NB4 (cell line): ENCODE measurements at places on chromosomes 1 and 21.

DNA sequence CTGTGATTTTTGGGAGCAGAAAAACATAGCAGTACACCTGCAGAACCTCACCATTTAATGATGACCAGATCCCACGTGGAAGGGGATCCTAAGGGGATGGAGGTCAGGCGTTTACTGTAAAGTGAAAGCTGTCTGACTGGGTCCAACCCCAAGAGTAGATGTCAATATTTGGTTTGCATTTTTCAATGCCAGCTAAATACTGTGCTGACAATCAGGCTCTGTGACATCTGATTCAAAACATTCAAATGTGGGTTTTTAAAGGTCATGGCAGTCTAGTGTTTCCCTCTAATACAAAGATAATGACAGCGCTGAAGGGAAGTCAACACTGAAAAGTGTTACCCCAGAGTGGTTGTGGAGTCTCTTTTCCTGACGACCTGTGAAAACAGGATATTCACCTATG is 68.1 kb downstream of the SPAG17 start:
- no peak for DNase-seq

DNA sequence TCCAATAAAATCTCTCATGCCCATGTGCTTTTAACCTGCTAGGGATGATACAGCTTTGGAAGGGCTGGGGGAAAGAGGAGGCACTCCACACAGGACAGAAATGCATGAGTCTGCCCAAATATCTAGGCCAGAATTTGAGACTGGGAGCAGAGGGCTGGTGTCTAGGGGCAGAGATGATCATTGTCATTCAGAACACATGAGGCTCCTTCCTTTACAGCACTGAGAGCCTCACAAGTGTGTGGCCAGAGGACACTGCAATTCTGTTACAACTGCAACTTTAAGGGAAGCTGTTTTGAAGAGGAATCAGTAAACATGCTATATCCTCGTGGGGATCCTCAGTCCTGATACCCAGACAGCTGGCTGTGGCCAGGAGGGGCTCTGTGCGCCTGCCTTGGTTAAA is 541.3 kb downstream of the OMA1 start:
- DNase-seq = no peak

GRCh38 chr1:42720868-42721267 is 19.2 kb downstream of the CLDN19 start:
- DNase-seq = no peak

GRCh38 chr1:69947837-69948236 is 257.5 kb downstream of the LRRC40 start:
- no peak for DNase-seq

DNA sequence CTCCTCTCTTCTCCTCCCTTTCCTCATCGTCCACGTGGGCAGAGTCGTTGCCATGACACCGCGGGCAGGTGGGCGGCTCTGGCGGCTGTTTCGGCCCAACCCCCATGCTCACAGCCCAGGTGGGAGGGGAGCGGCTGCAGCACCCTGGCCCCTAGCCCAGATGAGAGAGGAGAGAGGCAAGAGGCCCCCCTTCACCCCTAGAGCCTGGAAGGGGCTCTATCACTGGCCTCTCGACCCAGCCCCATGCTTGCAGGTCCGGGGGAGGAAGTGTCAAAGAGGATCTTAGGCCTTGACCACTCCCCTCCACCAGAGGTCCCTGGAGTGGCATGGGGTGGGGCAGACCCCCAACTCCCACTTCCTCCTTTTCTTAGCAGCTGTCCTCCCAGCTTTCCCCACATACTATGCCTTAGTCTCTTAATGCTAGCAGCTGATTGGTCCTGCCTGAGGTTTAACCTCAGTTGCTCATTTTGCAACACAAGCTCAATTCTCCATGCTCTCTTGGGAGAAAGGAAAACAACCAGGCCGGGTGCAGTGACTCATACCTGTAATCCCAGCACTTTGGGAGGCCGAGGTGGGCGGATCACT is 10.4 kb downstream of the DLGAP3 start:
- DNase-seq = peak; percentile 87

GRCh38 chr1:172670791-172671190 is 11.9 kb downstream of the FASLG start:
- DNase-seq = no peak

DNA sequence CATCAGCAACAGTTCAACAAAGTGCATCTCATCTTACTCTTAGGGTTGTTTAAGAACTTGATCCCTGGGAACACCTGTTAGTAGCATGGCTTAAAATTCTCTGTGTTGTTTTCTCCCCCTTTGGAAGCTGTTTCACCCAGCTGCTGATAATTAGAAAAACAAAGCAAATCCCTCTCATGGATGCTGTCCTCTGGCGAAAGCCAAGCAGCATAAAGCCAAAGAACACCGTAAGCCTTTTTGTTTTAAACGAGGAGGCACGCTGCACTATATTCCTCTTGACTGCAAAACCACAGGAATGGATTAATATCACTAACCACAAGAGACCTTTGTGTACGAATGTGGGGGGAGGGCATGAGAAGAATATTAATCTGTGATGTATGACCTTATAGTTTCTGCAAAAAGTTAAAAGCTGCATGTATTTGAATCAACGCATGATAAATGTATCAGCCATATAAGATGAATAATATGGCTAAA is 923.2 kb downstream of the LTN1 start:
- DNase-seq = no peak

DNA sequence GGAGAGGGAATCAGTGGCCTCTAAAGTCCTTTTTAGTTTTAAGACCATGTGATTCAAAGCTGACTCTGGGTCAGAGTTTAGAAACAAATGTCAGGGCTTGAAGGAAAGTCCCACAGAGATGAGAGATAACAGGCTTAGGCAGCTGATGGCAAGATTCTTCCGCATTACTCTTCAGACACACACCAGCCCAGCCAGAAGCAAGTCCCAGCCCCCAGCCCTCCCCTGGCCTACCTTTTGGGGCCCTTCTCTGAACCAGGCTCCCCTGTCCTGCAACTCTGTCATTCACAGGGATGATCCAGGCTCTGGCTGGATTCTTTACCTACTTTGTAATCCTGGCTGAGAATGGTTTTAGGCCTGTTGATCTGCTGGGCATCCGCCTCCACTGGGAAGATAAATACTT is 13.1 kb upstream of the CASQ1 start:
- no peak for DNase-seq

DNA sequence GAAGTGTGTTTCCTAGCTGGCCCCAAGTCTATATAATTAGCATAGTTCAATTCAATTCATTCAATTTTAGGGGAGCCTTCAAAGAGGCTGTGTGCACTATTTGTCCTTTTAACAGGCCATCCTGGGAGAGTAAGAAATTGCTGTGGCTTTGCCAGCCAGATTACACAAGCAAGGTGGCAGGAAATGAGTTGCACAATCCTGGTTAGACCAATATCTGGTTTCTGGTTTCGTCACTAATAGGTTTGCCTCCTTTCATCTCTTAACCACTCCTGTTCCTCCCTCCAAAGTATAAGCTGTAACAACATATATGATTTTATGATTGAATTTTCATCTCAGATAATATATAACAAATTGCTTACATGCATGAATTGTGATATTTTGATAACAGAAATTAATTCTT is 84.1 kb upstream of the NEGR1 start:
- DNase-seq = peak; percentile 90

DNA sequence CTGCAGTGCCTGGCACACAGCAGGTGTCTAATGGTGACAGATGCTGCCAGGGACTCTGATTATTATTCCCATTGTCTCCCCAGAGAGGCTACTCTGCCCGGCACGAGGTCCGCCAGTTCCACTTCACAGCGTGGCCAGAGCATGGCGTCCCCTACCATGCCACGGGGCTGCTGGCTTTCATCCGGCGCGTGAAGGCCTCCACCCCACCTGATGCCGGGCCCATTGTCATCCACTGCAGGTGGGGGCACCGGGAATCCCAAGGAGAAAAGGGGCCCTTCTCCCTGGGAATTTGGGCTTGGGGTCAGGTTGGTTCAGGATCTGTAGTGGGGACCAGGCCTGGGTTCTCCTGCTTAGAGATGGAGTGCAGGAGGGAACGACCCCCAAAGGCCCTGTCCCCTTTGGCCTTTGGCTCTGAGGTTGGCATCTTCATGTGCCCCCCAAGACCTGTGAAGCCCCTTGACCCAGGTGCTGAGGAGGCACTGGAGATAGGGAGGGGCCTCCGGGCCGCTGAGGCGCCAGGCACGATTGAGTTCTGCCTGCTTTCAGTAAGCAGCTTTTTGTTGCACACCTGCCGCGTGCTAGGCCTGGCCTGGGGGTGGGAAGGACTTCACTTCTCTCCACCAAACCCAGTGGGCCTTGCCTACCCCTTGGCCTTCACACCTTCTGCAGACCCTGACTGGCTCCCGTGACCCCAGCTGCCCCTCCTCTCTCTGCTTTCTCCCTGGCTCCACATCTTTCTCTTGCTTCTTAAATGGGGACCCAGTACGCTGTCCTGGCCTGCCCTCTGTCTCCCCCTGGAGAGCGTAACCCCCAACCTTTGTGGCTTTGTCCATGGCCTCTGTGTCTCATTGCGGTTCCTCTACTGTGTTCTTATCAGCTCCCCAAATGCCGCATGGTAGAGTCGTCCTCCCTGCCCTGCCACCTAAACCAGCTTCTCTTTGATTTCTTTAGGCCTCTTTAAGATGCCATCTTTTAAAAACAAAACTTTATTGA is 76.4 kb downstream of the PTPRU start:
- no peak for DNase-seq

DNA sequence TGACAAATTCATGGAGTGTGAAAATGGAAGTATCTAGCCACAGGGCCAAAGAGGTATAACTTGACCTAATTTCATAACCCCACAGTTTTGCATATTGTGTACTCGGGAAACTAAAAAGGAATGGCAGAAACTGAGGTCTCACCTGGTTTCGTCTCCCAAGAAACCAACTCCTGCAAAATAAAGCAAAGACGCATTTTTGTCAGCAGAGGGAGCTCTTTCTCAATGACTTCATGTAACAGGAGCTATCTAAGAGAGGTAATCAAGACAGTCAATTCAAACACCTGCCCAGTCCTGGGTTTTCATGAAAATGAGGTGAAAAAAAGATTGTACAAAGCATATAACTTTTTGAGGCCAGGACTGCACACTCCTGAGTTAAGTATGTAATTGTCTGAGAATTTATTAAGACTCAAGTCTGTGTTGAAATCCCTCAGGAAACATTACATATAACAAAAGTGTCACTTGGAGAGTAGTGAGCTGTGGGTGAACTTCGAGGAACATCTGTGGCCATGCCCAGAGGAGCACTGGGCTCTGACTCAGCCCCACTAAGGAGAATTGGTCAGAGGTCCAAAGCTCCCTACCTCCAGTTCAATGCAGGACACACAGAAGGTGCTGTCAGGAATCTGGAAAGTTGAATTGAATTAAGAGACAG is 17.6 kb downstream of the FCRL4 start:
- peak; percentile 63 for DNase-seq
